Activated gamma-delta T cell treated with Interleukin-2 at 50 U/mL for 16 hours (primary cell): ENCODE measurements at places on chromosomes 4 and X.

DNA sequence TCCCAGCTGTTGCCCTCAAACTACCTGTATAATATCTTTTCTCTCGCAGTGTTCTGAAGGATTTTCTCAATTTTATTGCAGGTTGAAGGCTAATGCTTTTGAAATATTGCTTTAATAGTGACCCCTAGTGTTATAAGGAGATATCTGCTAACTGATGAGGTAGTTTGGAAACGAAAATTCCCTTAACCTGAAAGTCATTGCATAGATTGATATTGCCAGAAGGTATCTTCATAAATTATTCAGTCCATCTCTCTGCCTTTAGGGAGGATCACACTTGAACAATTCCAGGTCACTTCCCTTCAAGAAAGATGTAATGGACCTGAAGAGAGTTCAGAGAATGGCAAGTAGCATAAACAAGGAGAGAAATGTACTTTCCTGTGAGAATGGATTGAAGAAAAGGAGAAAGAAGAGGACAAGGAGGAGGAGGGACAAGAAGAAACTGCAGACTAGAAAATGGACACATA is 44.1 kb downstream of the TIGD4 start:
- DNase-seq = no peak

- DNase-seq = no peak
These were observed 702.4 kb upstream of the EPHA5 start for GRCh38 chr4:66372706-66373105.

- DNase-seq = no peak
These were observed 182.6 kb downstream of the ATOH1 start for GRCh38 chr4:94011190-94011589.

DNA sequence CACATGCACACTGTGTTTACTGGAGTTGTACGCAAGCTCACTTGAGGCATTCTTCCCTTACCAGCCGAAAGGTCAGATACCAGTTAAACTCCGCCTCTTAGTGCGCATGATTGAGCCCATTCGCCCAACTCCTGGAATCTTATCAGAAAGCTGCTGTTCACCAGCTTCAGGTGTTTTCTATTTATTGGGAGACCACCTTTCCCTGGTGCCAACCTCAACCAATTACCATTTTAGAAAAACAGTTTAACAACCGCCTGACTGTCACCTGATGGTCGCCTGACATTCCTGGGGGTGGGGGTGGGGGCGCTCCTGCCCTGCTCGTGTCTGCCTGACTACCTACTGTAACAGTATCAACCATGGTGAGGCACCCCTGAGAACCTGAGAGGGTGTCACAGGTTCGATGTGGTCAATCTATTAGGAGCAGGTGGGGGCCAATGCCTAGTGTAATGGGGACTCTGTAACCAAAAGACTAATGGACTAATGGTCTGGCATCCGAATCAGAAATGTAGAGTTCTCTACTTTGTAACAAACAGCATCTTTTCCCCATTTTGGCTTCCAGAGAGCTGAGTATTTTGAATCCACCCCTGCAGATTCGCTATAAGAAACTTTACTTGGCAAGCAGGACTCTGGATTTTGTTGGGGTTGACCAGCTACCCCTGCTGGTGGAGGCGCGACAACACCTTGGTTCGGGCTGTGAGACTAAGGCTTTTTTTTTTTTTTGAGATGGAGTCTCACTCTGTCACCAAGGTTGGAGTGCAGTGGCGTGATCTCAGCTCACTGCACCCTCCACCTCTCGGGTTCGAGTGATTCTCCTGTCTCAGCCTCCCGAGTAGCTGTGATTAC is 58.2 kb upstream of the ZNF157 start:
- peak; percentile 18 for DNase-seq

DNA sequence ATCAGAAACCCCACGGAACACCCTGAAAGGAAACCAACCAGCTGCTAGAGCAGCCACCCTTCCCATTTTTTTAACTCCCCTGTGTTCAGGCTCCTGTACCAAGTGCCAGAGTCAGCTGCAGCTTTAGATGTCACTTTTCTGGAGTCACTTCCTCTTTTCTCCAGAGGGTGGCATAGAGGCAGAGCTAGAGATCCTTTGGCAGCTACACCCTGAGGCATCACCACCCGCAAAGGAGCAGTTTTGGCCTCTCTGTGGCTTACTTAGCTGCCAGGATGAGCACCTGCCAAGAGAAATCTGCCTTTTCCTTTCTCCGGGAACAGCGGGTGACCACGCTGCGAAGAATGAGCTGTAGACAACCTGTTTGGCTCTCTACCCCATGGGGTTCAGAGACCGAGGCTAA is 58.0 kb upstream of the CHRDL1 start:
- DNase-seq = no peak

DNA sequence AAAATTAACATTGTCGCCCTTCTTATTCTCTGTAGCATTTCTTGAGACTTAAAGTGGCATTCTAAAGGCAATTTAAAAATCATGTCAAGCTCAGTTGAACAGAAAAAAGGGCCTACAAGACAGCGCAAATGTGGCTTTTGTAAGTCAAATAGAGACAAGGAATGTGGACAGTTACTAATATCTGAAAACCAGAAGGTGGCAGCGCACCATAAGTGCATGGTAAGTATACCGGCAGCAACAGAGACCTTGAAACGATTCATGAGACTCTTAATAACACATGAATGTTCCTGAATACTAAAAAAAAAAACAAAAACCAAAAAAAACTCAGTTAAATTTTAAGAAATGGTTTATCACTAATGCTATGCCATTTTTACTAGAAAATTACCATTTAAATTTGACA is 82.4 kb upstream of the HPRT1 start:
- no peak for DNase-seq

GRCh38 chr4:39521253-39521919 is 5.9 kb downstream of the UGDH start:
- DNase-seq = no peak
